Mesothelial cell of epicardium (in vitro differentiated cells): ENCODE measurements at places on chromosomes 2 and 18. TPM values are rescaled to one million over a fixed set of nuclear protein-coding genes. Genes with fewer than 3 reads are reported as not detected.

Gene BMP10
- 0.13 TPM in 1 of 3 replicates, not detected in the others for total RNA-seq

Gene SPDYA
- 1.3 to 2.0 TPM (median 1.7 TPM) in 3 replicates for total RNA-seq

Gene POMC
- total RNA-seq, result 0.29 TPM in 1 of 3 replicates, not detected in the others

Gene ABCG8
- total RNA-seq, result not detected in 3 replicates

Gene TMEFF2
- 16.6 to 18.1 TPM (median 17.5 TPM) in 3 replicates for total RNA-seq

Gene CIB4
- total RNA-seq, result not detected in 3 replicates

Gene NT5DC4
- not detected in 3 replicates for total RNA-seq

Gene FEV
- 0.16 to 0.29 TPM (median 0.22 TPM) in 3 replicates for total RNA-seq

Gene ALPI
- not detected in 3 replicates for total RNA-seq

Gene GCG
- 0.29 to 0.36 TPM in 2 of 3 replicates, not detected in the other for total RNA-seq
